Fibroblast of the conjunctiva (primary cell): ENCODE measurements at places on chromosomes 4 and X.
A peak's percentile ranks its signal among the peaks of the same experiment; 100 is the strongest.

GRCh38 chrX:134462927-134463326 is 3.0 kb downstream of the HPRT1 start:
- no peak for DNase-seq

- no peak for DNase-seq
These were observed 202.9 kb downstream of the CFAP299 start for GRCh38 chr4:80538276-80538926.

- DNase-seq: no peak
These were observed 108.7 kb downstream of the ANAPC10 start for GRCh38 chr4:144989306-144989705.

GRCh38 chrX:155009994-155010472 is 12.5 kb downstream of the F8 start:
- no peak for DNase-seq

- DNase-seq: no peak
These were observed 87.2 kb downstream of the FRYL start for GRCh38 chr4:48692897-48693296.

- no peak for DNase-seq
These were observed 317.3 kb downstream of the PPP1R2C start for GRCh38 chrX:42460706-42461105.

- no peak for DNase-seq
These were observed 37.2 kb upstream of the HGFAC start for GRCh38 chr4:3404546-3404945.

- DNase-seq: peak; percentile 16
These were observed 119.6 kb downstream of the GATB start for GRCh38 chr4:151641167-151641566.

DNA sequence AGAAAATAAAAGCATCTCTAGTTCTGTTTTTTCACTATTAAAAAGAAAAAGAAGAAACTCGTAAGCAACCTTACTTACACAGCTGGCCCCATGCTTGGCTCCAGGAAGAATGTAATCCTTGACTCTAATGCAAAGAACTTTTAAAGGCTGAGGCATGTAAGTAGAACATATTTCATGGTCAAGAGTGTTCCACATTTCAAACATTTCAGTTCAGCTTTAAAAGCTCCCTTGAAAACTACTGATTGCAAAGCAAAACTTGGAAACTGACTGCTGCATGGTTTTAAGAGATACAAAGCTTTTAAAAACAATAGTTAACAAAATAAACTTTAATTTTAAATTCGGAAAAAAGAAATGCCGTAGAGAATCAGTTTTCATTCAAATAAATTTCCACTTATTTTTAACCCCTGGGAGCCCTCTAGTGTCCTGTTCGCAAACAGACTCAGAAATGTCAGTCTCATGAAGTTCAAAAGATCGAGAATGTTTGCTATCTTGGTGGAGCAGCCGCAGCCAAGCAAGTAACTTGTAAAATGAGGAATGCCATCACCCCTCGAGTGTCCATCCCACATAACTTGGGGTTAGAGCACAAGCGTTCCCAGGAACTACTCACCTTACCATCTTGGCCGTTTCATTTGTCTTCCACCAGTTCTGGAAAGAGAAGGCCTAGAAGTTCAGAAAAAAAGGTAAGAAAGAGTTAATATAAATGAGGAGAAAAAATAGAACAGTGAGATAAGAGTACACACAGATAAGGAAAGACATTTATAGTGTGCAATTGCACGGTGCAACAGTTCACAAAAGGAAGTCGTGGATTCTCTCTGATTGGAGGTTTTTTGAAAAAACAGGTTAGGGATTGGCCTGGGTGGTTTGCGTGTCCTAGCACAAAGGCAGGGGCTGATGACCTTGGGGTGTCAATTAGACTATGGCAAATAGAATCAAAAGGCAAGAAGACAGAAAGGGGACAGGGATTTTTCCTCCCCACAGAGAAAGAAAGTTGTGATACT is at the start of gene GASK1B:
Gene GASK1B, minus strand, starts transcription at position 765 of the 998 bp plus-strand sequence. CDS start 1,650 bp downstream, outside the sequence.
- DNase-seq: peak; percentile 42

- DNase-seq: no peak
These were observed 135.6 kb upstream of the MAD2L1 start for GRCh38 chr4:120202222-120202621.

DNA sequence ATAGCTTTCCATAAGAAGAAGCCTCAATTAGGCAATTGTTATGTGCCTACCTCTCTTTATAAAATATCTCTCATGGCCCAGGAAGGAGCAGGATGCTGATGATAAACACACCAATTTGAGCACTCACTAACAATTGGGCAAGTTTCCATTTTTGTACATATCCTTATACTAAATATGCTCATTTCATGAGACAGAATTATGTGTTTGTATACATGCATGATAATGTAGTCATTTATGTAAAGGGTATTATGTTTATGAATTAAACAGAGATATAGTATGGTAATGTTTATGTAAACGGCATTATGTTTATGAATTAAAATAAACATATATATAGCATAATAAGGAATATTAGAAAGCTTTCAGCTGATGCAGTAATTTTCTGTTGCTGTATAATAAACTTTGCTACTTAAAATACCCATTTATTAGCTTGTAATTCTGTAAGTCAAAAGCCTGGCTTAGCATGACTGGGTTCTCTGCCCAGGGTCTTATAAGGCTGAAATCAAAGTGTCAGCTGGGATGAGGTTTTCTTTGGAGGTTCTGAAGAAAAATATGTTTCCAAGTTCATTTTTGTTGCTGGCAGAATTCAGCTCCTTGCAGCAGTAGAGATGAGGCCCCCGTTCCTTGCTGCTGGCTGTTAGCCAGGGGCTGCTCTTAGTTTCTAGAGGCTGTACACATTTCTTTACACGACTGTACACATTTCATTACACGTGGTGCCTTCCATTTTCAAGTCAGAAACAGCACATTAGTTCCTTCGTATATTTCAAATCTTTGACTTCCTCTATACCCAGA is 89.0 kb downstream of the GLRA2 start:
- no peak for DNase-seq

DNA sequence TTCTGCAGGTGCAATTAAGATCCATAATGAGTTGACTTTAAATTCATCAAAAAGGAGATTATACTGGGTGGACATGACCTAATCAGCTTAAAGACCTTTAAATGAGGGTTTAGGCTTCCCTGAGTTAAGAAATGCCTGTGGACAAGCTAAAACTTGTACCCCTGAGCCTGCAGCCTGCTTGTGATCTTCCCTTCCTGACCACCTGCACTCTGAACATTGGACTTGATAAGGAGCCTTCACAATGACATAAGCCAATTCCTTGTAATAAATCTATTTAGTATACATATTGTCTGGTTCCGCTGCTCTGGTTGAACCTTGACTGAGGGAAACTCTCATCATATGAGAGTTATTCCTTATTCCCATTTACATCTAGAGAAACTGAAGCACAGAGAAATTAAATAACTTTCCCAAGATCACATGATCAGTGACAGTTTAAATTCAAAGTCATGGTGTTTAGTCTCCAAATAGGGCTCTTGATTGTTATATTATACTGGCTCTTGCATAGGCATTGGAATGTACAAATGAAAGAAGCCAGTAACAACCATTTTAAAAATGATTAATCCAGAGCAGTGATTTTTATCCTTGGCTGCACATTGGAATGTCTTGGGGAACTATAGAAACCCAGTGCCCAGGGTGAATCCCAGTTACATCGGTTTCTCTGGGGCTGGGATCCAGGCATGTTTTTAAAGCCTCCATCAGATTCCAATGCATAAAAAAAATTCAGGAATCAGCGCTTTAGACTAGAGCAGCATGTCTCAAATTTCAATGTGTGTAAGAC is 136.1 kb downstream of the MSL3 start:
- DNase-seq: no peak

DNA sequence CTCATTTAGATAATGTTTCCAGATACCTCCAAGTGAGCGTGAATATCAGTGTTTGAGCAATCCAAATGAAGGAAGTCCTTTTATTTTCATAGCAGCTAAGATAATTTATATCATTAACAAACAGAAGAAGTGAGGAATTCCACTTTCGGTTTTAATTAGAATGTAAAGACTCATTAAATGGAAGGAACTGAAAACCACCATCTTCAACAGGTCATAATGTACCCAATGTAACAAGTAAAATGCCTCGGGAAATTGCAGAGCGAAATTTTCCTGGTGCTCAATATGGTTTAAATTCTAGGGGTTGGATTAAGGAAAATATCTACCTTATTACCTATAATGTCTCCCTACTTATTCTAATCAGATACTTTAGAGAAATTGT is 33.9 kb upstream of the SLC9A7 start:
- no peak for DNase-seq

- DNase-seq: no peak
These were observed 54.7 kb downstream of the OTC start for GRCh38 chrX:38407126-38407525.

DNA sequence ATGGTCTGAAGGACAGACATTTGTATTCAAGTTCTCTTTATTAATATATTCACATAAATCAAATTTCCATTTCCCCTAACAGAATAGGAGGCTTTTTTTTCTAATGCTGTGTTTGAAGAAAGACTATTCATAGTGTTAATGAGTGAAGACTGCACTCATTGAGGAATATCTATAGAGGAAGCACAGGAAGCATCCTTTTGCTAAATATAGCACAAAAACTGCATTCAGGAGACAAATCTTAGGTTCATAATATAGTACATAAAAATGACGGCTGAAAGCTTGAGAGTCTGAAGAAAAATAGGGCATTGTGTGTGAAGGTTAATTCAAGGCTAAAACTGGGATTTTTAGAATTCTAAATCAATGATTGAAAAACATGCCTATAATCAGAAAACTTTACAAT is 50.4 kb upstream of the ANKRD50 start:
- no peak for DNase-seq

DNA sequence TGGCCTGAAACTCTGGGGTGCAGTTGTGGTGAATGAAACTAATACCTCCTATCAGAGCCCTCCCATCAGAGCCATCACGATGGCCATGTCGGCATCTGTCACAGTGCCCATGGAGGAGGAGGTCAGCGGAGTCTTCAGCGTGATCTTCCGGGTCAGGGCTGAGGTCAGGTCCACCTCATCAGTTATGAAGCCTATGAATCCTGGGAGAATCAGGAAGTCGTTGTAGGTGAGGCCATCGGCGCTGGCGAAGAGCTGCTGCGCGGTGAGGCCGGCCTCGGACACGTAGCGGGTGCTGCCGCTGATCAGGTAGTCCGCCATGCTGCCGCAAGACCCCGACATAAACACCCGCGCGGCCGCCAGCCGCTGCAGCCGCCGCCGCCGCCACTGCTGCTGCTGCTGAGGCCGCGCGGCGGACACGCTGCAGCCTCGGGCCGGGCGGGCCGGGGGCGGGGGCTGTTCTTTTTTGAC is 376.7 kb upstream of the MAOA start:
- no peak for DNase-seq

DNA sequence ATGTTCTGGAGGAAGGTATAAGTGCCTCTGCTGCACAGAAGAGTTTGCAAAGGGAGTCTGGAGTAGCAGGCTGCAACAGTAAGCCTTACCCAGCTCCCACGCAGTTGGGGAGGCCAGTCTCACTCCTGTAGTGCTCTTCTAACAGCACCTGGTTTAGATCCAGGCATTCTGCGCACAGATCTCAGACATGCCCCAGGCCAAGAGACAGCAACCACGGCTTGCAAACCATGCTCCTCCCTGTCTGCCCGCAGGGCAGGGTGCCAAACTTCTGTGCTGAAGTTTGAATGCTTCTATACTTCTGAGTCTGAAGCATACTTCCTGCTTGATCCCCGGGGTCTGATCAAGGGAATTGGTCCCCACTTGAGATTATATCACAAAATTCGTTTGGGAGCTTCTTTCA is 106.3 kb downstream of the LINC00632 start:
- peak; percentile 10 for DNase-seq

DNA sequence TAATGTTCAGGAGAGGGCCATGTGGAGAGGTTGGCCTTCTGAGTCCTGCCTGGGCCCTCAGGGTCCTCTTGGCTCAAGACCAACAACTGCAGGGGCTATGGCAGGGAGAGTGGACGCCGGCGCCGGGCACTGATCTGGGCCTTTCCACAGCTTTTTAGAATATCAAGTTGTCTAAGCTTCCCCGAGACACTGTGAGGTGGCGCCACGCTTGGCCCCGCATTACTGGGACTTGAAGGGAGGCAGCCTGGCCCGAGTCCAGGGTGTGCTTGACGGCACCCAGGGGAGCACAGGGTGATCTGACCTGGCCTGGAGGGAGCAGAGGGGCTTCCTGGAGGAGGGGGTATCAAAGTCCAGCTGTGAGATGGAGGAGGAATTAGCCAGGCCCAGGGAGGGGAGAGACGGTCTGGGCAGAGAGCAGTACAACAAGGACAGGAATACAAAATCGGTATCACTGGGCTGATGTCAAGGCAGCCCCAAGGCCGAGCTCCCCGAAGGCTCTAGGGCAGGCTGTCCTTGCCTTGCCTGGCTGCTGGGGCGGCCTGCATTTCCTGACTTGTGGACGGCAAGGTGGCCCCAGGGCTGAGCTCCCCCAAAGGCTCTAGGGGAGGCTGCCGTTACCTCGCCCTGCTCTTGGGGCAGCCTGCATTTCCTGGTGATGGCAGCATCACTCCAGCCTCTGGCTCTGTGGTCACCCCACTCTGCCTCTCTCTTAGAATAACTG is 28.1 kb downstream of the ABLIM2 start:
- DNase-seq: no peak

DNA sequence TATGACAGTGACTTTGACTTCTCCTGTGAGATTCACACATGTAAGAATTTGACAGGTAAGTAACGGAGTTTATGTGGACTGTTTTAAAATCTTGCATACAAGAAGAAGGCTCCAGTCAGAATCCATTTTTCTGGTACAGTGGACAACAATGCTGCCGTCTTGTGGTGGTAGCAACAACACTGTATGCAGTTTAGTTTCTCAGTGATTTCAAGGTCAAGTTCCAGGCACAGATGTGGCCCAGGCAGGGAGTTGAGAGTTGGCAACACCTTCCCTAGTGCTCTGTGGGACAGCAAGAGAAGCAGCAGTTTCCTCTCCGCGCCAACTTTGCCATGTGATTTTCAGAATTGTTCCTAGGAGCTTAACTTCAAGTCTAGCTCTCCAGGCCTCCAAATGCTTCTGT is 56.0 kb upstream of the STPG2 start:
- no peak for DNase-seq

GRCh38 chr4:156939139-156939538 is 32.5 kb downstream of the PDGFC start:
- DNase-seq: no peak

DNA sequence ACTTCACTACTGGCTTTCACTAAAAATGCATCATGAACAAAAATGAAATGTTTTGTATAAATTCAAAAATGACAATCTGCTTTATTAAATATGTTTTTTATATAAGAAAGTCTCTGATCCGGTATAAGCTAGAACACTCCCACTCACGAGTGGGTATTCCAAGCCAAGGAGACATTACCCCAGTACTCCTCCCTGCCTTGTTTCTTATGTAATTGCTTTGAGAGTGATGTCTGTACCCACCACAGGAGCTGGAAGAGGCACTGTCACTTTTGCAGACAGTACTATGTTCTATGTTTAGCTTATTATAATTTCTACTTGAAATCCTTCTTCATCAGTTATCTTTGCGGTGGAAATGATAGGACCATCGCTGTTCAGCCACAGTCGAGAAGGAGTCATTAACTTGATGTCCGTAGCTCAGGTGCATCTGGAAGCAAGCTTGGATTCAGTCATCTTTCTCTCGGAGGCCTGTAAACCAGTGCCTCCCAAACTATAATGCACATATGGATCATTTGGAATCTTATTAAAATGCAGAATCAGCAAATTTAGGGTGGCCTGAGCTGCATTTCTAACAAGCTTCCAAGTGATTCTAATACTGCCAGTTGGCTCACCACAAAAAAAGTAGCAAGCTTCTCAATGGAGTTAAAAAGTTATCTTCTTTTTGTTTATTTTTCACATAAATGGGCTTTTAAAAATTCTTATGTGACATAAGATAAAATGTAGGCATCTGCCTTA is 396.4 kb downstream of the GRIA2 start:
- no peak for DNase-seq
